ENCODE measurements at places on chromosomes 12 and 14.
A peak's percentile ranks its signal among the peaks of the same experiment; 100 is the strongest.

DNA sequence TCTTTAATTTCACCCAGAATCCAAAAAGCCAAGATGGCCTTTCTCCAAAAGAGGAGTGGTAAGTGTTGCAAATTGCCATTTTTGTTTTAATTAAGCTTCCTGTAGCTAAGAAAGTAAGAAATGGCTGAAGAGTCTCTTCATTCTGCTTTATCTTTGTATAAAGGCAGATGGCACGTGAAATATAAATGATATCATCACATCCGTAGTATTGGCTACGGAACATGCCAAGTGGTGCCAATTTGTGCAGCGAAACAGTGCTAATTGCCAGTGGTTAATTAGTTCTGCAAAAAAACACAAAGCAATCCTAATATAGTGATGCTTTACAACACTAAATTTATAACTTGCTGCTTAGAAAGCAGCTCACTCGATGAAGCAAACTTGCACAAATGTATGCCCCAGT, 29.4 kb downstream of the PLEKHG7 start:
- no peak for DNase-seq

DNA sequence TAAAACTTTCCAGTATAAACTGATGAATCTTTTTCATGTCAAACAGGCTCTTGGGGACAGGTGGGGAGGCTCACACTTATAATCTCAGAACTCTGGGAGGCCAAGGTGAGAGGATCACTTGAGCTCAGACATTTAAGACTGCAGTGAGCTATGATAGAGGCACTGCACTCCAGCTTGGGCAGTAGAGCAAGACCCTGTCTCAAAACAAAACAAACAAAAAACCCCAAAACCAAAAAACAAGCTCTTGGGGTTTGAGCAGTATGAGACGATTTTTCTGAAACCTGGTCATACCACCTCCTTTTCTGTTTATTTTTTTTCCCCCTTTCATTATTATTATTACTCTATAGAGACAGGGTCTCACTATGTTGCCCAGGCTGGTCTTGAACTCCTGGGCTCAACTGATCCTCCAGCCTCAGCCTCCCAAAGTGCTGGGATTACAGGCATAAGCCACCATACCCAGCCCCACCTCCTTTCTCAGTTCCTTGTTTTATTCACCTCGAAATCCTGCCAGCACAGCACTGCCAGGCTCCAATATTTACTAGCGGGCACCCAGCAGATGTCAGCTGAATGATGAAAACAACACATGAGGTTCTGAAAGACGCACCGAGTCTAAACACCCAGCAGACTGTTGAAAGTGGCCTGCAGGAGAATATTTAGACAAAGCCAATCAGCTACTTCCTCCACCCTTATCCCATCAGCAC, 19.5 kb upstream of the CDK17 start:
- DNase-seq = no peak

DNA sequence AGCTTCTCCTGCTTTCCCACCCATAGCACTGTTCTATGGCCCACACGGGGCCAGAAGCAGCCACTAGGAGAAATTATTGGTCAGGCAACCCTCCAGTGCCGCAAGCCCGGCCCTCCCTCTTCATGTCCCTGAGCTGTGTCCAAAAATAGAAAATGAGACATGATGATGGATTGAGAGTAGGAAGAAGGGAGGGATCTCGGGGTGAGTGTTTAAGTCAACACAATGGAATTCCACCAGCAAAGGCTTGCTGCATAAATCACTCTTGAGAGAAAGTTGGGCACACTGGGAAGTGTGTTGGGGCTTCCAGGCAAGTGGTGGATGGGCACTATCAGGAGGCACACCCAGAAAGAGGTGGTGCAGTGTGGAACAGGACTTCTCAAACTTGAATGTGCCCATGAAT, 94.2 kb downstream of the LLPH start:
- peak; percentile 89 for DNase-seq

DNA sequence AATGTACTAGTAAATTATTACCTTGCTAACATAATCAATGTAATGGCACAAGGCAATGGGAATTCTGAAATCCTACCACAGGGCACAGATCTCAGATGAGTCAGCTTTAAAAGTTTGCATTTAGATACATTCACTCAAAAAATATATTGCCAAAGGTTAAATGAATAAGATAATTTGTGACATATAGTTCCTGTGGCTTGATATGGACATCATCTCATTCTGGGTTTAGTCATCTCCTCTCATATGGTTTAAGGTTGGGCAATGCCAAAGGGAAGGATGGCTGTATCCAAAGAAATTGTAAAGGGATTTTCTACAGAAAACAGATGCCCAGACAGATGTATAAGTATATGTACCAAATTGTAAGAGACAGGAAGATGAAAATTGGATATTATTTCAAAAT, 1065.0 kb downstream of the LRFN5 start:
- DNase-seq = no peak

GRCh38 chr14:94450722-94451090, 1.9 kb downstream of the SERPINA11 start:
- no peak for DNase-seq

GRCh38 chr14:49586673-49587460, 687 bp upstream of the RPS29 start:
- peak; percentile 62 for DNase-seq

- no peak for DNase-seq
Measured at GRCh38 chr12:112167718-112168525, 42.6 kb downstream of the TRAFD1 start.

- peak; percentile 44 for DNase-seq
Measured at GRCh38 chr12:104137001-104137901, 759 bp downstream of the NFYB start.

- peak; percentile 70 for DNase-seq
Measured at GRCh38 chr14:96145116-96145864, 59.3 kb upstream of the BDKRB2 start.

DNA sequence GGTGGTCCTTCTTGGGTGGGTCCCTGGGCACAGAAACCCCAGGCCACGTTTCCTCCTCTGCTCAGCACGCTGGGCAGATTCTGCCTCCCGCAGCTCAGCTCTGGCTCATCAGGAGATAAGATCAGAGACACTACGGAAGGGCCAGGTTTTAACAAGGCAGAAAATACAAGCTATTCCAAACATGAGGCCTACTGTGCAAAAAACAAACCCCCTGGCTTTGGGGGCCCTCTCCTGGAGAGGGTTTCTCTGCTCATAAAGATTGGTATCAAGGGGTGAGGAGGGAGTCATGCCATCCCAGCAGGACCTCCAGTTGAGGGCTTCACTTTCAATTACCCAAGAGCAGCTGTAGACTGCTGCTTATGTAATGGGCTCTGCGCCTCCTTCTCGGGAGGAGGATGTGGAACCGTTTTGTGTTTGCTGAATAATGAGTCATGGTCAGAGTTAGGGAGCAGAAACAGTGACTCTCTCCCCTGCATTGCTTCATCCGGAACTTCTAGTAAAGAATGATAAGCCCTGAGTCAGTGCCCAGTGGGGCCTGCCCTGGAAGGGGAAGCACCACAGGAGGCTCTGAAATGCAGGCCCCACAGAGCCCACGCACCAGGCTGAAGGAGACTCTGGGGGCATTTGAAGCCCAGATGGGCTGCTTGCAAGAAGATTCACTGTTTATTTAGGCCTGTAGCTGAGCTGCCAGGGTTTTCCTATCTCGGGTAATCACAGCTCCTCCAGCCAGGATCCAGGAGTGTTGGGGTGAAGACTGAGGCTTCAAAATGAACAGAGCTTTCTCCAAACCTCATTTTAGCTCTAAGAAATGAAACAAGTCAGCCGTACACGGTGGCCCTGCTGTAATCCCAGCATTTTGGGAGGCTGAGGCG, 79.3 kb downstream of the SSPN start:
- DNase-seq = peak; percentile 93

- DNase-seq = no peak
Measured at GRCh38 chr12:55250944-55251343, 6.5 kb downstream of the OR6C74 start.

- DNase-seq = peak; percentile 45
Measured at GRCh38 chr12:78863482-78864402, 832 bp upstream of the SYT1 start.

DNA sequence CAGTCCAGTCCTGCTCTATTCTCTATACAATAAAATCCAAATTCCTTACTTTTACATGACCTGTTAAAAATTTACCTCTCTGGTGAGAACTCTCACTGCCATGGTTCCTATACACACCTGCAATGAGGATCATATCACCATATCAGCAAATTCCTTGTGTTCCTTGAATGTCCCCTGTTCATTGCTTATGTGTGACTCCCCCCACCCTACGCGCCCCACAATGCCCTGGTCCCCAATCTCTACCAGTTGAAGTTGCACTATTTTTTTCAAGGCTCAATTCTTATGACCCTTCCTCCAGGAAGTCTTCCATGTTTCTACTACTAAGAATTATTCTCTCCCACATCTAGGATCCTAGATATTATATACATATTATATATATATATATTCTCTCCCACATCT, 82.2 kb upstream of the NEDD1 start:
- DNase-seq = no peak

GRCh38 chr12:65728455-65728847, 95.8 kb upstream of the HMGA2 start:
- DNase-seq = no peak

GRCh38 chr14:100655741-100656085, 68.5 kb upstream of the BEGAIN start:
- no peak for DNase-seq

GRCh38 chr14:27927519-27927918, 839.1 kb upstream of the FOXG1 start:
- no peak for DNase-seq

GRCh38 chr14:89372512-89372883, 44.5 kb downstream of the FOXN3 start:
- no peak for DNase-seq

DNA sequence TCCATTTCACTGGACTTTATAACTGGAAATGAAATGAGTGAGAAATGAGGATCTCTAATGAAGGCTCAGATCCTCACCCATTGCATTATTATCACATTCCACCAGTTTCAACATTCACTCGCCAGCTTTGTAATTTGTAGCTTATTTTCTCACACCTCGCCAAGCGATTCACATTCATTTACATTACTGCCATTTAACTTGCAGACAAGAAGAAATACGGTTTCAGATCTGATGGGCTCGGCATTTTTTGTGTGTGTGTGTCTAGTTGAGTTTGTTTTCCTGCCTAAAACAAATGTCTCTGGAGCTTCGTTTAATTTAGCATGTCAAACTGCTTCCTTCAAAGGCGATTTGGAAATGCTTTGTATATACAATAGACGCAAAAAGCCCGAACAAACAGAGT, 132.2 kb downstream of the FLRT2 start:
- DNase-seq = no peak

GRCh38 chr12:124150168-124150567, 144.7 kb upstream of the RFLNA start:
- no peak for DNase-seq

DNA sequence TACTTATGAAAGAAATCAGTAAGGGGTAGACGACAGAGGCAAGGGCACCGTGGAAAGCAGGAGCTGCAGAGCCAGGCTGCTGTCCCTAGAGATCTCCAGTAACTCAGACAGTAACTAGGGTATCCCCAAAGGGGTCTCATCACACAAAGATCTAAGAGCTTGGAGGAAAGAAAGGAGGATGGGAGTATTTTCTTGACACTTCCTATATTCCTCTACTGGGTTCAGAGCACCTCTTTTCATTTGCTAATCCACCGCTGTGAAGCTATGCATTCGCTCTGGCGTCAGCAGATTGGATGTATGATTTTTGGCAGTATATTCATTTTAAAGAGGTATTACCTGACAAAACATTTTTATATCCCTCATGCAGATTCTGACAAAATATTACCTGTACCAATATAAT, 12.6 kb downstream of the USP44 start:
- no peak for DNase-seq

DNA sequence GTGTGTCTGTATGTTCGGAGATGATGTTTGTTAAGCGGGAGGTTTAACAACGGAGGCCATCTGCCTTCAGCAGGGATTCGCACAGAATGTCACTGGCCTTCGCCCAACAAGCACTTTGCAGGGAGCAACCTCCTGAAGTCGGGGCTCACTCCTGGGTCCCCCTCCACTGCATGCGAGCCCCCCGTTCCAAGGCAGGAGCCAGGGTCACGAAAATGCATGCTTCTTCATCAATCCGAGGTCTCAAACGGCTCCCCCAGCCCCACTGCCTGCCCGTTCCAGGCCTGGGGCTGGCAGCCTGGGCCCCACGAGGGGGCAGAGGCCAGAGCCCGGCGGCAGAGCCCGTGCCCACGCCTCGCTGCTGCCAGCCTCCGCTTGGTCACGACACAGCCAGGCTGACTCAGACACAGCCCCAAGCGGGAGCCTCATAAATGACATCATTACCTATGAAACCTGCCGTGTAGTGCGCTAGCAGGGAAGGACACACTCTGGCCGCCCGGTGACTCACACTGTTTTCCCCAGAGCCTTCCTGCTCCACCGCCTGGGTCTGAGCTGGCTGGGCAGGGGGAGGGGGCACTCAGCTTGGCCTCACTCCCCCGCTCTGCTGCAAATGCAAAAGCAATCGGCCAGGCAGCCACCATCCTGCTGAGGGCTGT, 169.5 kb upstream of the RTL1 start:
- peak; percentile 84 for DNase-seq

- peak; percentile 61 for DNase-seq
Measured at GRCh38 chr12:6534945-6535696, 804 bp downstream of the GAPDH start.

DNA sequence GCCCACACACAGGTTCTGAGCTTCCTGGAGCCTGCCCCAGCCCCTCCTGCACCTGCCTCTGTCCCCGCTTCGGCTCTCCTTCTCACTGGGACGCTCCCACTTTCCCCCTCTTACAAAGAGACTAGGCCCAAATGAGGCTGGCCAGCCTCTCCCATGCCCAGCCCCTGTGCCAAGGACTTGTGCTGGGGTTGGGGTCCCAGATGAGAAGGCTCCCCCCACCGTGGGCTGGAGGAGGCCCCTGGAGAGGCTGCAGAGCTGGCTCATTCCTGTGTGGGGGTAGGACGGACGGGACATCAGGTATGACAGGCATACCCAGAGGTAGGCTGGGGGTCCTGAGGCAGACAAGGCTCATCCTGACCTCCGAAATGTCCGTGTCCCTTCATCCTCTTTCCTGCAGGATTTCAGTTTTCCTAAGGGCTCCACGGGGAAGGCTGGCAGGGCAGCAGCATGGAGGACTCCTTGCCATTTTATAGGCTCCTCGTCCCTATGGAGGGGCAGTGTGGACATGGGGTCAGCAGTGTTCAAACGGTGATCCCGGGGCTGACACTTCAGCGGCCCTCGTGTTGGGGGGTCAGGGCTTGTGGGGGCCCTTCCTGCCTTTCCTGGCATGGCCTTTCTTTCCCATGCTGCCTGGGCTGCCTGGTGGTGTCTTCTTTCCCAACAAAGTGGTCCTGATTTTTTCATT, 49.1 kb upstream of the MEG3 start:
- DNase-seq = no peak
